Uterine smooth muscle cell (primary cell): ENCODE measurements at places on chromosomes 7 and 10. TPM values are rescaled to one million over a fixed set of nuclear protein-coding genes. Genes with fewer than 3 reads are reported as not detected.

Gene TAS2R41
- not detected in 2 replicates for total RNA-seq

Gene FHIP2A
- total RNA-seq: 22.9 and 27.7 TPM in 2 replicates

Gene PLAC9
- 1.9 and 6.9 TPM in 2 replicates for total RNA-seq

Gene HKDC1
- 1.3 and 10.6 TPM in 2 replicates for total RNA-seq

Gene LRRD1
- total RNA-seq: 0.11 TPM in 1 of 2 replicates, not detected in the other

Gene ANKRD2
- 0.25 and 0.66 TPM in 2 replicates for total RNA-seq

Gene MALRD1
- total RNA-seq: 0.33 and 0.87 TPM in 2 replicates

Gene CALHM1
- total RNA-seq: not detected in 2 replicates

Gene NODAL
- total RNA-seq: not detected in 2 replicates

Gene GJC3
- total RNA-seq: not detected in 2 replicates

Gene SUN3
- total RNA-seq: not detected in 2 replicates

Gene ATOH7
- total RNA-seq: not detected in 2 replicates

Gene CCL26
- total RNA-seq: 1.7 and 2.4 TPM in 2 replicates

Gene IFIT2
- 8.2 and 14.2 TPM in 2 replicates for total RNA-seq

Gene CYP2W1
- not detected in 2 replicates for total RNA-seq
